Endothelial cell of umbilical vein (primary cell): ENCODE measurements at places on chromosomes 6 and 20.
A peak's percentile ranks its signal among the peaks of the same experiment; 100 is the strongest.

DNA sequence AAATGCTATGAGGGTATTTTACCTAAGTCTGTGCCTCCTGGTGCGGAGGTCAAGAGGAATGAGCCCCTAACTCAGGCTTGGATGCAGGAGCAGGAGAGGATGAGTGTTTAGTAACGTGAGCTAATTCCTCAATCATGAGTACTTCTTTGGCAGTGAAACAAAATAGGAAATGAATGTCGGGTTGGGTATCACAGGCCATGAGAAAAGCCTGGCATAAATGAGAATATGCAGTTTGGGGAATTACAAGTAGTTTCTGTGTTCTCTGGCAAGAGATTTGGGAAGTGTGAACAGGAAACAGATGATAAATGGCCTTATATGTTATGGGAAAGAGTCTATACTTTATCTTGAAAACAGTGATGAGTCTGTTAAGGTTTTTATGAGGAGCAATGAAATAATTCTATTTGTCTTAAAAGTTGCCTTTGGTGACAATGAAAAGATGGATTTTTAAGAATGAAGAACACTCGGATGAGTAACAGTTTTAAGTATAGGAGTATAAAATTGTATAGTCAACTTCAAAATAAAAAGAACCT lies 59.0 kb upstream of the RNF146 start:
- H3K4me3 ChIP-seq, result no peak overlapping the region
- DNase-seq, result peak; percentile 97
- H3K4me1 ChIP-seq, result peaks cover 31% of the 10 kb centered on the region
- no peaks in the 10 kb centered on the region for H3K27me3 ChIP-seq
- peak overlapping the region; percentile 42 for H3K27ac ChIP-seq
- H3K36me3 ChIP-seq, result no peaks in the 10 kb centered on the region

DNA sequence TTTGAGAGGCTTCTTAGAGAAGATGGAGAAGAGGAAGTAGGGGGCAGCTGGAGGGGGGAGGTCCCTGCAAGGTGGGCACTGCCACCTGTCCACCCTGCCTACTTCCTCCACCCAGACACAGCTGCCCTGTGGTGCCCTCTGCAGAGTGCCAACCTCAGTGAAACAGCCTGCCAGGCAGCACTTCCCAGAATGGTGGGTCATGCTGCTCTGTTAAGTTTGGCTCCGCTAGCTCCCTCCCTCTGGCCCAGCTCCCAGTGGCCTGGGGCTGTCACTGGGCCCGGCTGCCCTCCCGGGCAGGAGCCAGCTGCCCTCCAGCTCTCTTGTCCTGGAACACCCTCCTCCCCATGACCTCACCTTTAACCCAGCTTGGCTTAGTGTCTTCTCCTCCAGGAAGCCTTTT lies 5.1 kb upstream of the EPB41L1 start:
- H3K27me3 ChIP-seq, result no peaks in the 10 kb centered on the region
- DNase-seq, result no peak
- H3K27ac ChIP-seq, result no peak overlapping the region
- H3K4me1 ChIP-seq, result peaks cover 16% of the 10 kb centered on the region
- H3K4me3 ChIP-seq, result no peak overlapping the region

DNA sequence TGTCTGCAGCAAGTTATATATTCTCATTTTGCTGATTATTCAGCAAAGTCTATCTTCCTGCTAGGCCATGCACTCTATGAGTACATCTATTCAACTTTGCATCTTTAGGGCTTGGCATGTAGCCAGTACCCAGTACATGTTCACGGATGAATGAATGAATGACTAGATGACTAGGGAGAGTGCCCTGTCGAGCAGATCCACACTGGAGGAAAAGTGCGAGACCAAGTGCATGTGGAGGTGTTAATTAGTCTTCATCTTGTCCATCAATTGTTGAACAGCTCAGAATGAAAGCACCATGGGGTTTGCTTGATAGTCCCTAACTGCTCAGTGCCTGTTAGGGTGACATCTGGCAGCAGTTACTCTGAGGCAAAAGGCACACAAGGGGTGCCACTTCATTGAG lies 30.4 kb downstream of the TM9SF4 start:
- H3K27me3 ChIP-seq, result no peaks in the 10 kb centered on the region
- no peaks in the 10 kb centered on the region for H3K4me1 ChIP-seq
- no peak overlapping the region for H3K27ac ChIP-seq
- no peak overlapping the region for H3K4me3 ChIP-seq
- no peak for DNase-seq
- peaks cover 69% of the 10 kb centered on the region for H3K36me3 ChIP-seq

- no peak overlapping the region for H3K4me3 ChIP-seq
- no peak overlapping the region for H3K27ac ChIP-seq
- no peaks in the 10 kb centered on the region for H3K27me3 ChIP-seq
- no peaks in the 10 kb centered on the region for H3K4me1 ChIP-seq
- H3K36me3 ChIP-seq, result peaks cover 3% of the 10 kb centered on the region
Measured at GRCh38 chr20:645318-646106, 7.5 kb downstream of the SRXN1 start.

DNA sequence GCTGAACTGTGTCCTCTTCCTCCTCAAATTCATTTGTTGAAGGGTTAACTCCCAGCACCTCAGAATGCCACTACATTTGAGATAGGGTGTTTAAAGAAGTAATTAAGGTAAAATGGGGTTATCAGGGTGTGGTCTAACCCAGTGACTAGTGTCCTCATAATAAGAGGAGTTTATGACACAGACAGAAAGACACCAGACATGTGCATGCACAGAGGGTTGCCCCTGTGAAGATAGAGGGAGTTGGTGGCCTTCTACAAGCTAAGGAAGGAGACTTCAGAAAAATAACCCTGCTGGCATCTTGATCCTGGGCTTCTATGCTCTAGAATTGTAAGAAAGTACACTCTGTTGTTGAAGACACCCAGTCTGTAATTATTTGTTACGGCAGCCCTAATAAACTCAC lies 24.9 kb upstream of the EDN1 start:
- H3K4me1 ChIP-seq, result no peaks in the 10 kb centered on the region
- no peaks in the 10 kb centered on the region for H3K36me3 ChIP-seq
- no peak overlapping the region for H3K4me3 ChIP-seq
- H3K27me3 ChIP-seq, result no peaks in the 10 kb centered on the region
- DNase-seq, result no peak
- H3K27ac ChIP-seq, result no peak overlapping the region

- no peaks in the 10 kb centered on the region for H3K27me3 ChIP-seq
- no peaks in the 10 kb centered on the region for H3K36me3 ChIP-seq
- no peaks in the 10 kb centered on the region for H3K4me1 ChIP-seq
- H3K4me3 ChIP-seq, result no peak overlapping the region
Measured at GRCh38 chr6:165231177-165231576, 78.2 kb downstream of the C6orf118 start.

DNA sequence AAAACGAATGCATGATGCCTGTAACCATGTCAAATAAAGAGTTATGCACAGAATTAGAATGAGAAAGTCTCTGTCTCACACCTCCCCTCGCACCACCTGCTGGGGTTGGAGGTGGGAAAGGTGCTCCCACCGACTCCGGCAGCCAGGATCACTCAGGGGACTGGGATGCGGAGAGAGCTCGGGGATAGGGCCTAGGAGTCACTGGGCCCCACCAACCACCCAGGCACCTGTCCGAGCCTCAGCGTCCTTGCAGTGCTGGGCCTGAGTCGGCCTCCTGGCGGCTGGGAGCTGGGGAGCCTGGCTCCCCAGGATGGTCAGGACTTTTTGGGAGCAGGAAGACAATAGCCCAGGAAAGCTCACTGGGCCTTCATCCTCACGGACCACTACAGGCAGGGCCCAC lies 22.4 kb upstream of the CHRNA4 start:
- H3K27me3 ChIP-seq, result no peaks in the 10 kb centered on the region
- no peak for DNase-seq
- no peak overlapping the region for H3K27ac ChIP-seq
- H3K4me1 ChIP-seq, result no peaks in the 10 kb centered on the region

GRCh38 chr6:98976674-98977385 lies 29.1 kb upstream of the FBXL4 start:
- no peak overlapping the region for H3K4me3 ChIP-seq
- no peak overlapping the region for H3K27ac ChIP-seq
- H3K4me1 ChIP-seq, result no peaks in the 10 kb centered on the region
- DNase-seq, result no peak
- peaks cover 14% of the 10 kb centered on the region for H3K27me3 ChIP-seq

- no peak overlapping the region for H3K27ac ChIP-seq
- DNase-seq, result no peak
- H3K4me3 ChIP-seq, result no peak overlapping the region
- H3K4me1 ChIP-seq, result no peaks in the 10 kb centered on the region
Measured at GRCh38 chr6:150115769-150116168, 27.1 kb upstream of the PPP1R14C start.

- H3K4me1 ChIP-seq, result peaks cover 51% of the 10 kb centered on the region
- H3K36me3 ChIP-seq, result no peaks in the 10 kb centered on the region
- peak overlapping the region; percentile 99 for H3K27ac ChIP-seq
- no peak for DNase-seq
Measured at GRCh38 chr6:129492260-129492659, 217.7 kb downstream of the ARHGAP18 start.

GRCh38 chr6:44234101-44235025 lies 11.0 kb downstream of the SLC29A1 start:
- peaks cover 41% of the 10 kb centered on the region for H3K4me1 ChIP-seq
- DNase-seq, result peak; percentile 69
- no peak overlapping the region for H3K4me3 ChIP-seq
- no peak overlapping the region for H3K27ac ChIP-seq

GRCh38 chr6:170176136-170176897 lies 114.6 kb downstream of the DLL1 start:
- peaks cover 20% of the 10 kb centered on the region for H3K4me1 ChIP-seq
- no peak overlapping the region for H3K27ac ChIP-seq
- no peak overlapping the region for H3K4me3 ChIP-seq
- no peak for DNase-seq
- no peaks in the 10 kb centered on the region for H3K27me3 ChIP-seq
- no peaks in the 10 kb centered on the region for H3K36me3 ChIP-seq

DNA sequence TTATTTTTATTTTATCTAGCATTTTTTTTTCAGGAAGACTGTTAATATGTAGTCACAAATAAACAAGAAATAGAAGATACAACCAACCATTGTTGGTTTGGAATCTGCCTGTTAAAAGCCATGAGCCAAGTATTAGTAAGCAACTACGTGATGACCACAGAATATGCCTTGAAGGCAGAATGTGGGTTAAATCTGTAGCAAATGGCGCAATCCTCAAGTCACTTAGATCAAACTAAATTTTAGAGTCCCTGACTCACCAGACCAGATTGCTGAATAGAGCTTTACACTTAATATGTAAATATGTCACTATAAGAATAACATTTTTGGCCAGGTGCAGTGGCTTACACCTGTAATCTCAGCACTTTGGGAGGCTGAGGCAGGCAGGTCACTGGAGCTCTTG lies 800.1 kb upstream of the CITED2 start:
- no peaks in the 10 kb centered on the region for H3K4me1 ChIP-seq
- H3K27ac ChIP-seq, result no peak overlapping the region
- H3K27me3 ChIP-seq, result no peaks in the 10 kb centered on the region
- H3K4me3 ChIP-seq, result no peak overlapping the region
- DNase-seq, result no peak

DNA sequence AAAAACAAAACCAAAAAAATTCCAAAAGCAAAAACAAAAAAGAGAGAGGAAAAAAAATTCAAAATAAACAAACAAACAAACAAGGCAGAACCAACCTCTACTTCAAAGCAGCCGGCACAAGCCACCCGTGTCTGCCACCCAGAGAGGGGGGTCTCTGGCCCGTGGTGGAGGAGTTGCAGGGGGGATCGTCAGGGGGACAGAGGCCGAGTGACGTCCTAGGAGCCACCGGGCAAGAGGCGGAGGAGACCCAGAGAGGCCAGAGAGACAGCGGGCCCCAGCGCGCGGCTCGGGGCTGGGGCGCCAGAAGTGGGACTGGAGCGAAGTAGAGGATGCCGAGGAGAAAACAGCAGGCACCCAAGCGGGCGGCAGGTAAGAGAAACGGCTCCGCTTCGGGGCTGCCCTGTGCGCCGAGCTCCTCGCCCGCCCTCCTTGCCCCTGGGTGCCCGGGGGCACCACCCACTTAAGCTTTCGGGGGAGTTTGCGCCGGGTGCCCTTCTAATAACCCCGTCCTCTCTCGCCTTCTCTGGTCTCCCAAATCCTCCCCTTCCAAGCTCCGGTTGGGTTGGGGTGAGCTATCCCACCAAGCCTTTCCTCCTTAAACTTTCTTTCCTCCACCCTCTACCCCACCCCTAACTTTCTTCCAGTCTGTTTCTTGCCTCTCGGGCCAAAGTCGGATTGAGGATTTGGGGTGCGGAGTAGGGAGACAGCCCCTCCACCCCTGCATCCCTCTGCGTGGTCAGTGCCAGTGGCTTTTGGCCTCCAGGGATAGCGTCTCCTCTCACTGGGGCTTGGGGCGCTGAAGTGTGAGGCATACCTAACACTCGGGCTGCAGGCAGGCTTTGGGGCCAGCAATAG lies 1.0 kb downstream of the TSHZ2 start:
- no peak overlapping the region for H3K4me3 ChIP-seq
- H3K4me1 ChIP-seq, result no peaks in the 10 kb centered on the region
- no peak overlapping the region for H3K27ac ChIP-seq
- no peaks in the 10 kb centered on the region for H3K36me3 ChIP-seq
- no peak for DNase-seq
- H3K27me3 ChIP-seq, result peaks cover 3% of the 10 kb centered on the region

DNA sequence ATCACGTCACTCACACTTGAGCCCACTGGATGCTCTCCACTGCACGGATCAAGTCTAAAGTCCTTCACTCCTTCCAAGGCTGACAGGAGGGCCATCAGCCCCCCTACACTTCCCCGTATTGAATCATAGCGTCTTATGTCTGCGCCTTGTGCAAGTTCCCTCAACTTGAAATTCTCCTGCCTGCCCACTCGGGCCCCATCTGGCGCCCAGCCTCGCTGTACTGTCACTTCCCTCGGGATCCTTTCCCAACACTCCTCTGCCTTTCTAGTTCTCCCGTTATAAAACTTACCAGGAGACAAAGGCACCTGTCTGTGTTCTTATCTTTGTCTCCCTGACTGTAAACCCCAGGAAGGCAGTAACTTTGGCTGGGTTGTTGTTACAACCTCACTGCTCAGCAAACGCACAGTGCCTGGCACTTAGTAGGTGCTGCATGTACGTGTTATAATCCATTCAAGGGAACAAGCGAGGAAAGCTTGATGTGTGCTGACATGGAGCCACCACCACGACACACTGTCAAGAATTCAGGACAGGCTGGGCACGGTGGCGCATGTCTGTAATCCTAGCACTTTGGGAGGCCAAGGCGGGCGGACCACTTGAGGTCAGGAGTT lies 33.8 kb upstream of the ZFAND3 start:
- no peak for DNase-seq
- peaks cover 2% of the 10 kb centered on the region for H3K27me3 ChIP-seq
- no peaks in the 10 kb centered on the region for H3K36me3 ChIP-seq
